ENCODE measurements at places on chromosomes 1 and 21.

- DNase-seq: no peak
Measured at GRCh38 chr21:42234041-42234440, 15.1 kb downstream of the ABCG1 start.

DNA sequence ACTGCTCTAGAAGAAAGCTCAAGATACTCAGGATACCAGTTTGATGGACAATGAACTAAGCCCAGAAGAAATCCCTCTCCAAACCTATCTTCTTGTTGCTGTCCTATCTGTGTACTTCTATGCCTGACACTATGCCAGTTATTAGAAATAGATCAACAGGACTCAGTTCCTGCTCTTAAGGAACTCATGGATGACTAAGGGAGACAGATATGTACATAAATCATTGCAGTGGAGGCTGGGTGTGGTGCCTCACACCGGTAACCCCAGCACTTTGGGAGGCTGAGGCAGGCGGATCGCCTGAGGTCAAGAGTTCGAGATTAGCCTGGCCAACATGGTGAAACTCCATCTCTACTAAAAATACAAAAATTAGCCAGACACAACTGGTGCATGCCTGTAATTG, 42.4 kb upstream of the AK4 start:
- no peak for DNase-seq

DNA sequence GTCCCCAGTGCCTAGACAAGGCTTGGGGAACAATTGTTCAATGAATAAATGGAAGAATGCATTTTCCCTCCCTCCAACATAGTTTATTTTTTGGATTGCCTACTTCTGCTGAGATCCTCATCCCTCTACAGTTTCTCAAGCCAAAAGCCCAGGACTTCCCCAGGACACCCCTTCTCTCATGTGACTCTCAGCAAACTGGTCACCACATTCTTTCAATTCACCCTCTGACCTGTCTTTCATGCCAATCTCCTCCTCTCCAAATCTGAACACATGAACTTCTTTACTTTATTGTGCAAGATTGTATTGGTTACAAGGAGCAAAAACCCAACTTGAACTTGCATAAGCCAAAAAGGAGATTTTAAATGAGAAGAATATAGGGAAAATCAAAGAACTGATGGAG, 103.2 kb upstream of the JUN start:
- DNase-seq: no peak

DNA sequence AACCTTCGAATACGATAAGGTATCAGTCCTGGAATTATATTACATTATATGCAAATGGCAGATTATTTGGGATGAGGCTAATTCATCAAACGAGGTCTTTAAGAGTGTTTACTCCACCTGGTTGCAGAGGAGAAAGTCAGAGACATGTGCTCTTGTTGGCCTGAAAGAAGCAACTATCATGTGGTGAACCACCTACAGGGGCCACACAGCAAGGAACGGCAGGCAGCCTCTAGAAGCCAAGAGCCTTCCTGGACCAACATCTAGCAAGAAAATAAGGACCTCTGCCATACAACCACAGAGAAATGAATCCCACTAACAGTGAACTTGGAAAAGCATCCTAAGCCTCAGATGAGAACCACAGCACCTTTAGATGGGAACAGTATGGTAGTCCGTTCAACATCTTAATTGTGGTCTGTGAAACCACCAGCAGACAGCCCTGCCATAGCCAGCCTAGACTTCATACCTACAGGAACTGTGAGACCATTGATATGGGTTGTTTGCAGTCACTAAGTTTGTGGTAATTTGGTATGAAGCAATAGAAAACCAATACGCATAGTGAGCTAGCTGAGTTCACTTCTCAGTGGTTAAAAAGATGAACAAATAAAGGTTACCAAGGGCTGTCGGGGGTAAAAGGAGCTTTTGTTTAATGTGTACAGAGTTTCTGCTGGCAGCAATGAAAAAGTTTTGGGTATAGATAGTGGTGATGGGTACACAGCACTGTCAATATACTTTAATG, 345.7 kb upstream of the RUNX1 start:
- DNase-seq: no peak

- DNase-seq: no peak
Measured at GRCh38 chr1:225866061-225866837, 15.9 kb downstream of the TMEM63A start.

GRCh38 chr1:224929335-224930237, at the start of gene DNAH14:
Gene DNAH14, plus strand, starts transcription at chr1:224929675. Its CDS starts 23,028 bp downstream, at chr1:224952703.
- DNase-seq: peak; percentile 94

- DNase-seq: no peak
Measured at GRCh38 chr1:33500547-33500946, 28.1 kb downstream of the ZSCAN20 start.

DNA sequence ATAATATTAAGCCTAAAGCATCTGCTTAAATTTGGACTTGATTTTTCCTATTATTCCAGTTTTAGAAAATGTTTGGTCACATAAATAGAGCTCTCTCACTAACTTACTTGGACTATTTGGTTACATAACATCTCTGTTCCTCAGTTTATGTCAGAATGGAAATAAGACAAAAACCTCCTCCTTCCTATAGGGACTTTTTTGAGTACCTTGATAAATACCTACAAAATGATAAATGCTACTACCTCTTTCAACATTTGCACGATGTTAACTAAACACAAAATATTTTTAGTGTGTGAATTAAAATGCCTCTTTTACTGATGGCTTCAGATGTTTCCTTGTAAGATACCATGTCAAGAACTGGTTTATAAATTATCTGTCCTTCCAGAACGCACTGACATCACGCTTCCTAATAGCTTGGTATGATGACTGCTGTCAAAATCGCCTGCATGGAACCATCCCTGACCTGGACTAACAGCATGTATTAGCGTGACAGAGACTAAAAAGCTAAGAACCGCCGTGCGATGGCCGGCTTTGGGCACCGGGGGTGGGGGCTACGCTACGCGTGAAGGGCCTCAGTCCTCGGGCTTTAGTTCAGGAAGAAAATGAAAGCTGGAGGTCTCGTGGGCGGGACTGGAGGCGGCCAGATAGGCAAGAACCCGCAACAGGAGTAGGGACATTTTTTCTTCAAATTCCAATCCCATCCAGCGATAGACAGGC, 133.2 kb upstream of the BARHL2 start:
- no peak for DNase-seq

DNA sequence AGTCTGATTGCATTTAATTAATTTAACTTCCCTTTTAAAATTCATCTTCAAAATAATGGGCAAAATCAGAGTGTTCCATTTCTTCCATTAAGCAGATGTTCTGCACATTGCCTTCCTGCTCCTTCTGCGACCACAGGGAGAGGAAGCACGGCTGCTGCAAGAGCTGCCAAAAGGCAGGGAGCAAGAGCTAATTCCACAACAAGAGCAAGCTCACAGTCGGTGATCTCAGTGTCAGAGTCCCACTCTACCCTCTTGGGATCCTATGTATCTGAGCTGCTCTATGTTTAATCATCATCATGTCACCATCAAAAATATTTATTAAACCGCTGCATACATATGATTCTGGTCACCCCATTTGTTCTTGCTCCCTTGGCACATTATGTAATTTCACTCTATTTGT, 255.3 kb upstream of the CAMK1G start:
- no peak for DNase-seq

GRCh38 chr1:208083715-208084085, 160.5 kb downstream of the PLXNA2 start:
- DNase-seq: no peak

GRCh38 chr1:108671143-108671542, 10.2 kb upstream of the HENMT1 start:
- no peak for DNase-seq

- no peak for DNase-seq
Measured at GRCh38 chr1:52970149-52970548, 43.1 kb downstream of the SCP2 start.

DNA sequence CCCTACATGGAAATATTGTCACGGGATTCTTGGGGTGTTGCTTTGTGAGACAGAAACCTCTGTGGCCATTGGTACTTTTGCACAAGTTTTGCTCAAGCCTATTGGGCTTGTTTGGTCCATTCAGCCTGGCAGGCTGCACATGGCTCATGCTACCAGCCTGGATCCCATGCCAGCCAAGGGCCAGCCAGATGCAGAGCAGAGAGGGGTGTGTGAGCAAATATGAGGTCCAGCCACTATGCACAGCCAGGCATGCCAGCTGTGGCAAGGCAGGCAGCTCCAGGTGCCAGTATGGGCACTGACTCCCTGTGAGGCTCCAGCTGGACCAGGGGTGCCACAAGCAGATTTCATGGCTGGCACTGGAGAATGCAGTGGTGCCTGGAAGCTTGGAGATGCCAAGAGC, 6.7 kb upstream of the CHD1L start:
- peak; percentile 92 for DNase-seq

- DNase-seq: peak; percentile 81
Measured at GRCh38 chr1:12618965-12619791, 1.2 kb upstream of the DHRS3 start.

- DNase-seq: no peak
Measured at GRCh38 chr1:159172614-159173291, 1.3 kb downstream of the CADM3 start.

DNA sequence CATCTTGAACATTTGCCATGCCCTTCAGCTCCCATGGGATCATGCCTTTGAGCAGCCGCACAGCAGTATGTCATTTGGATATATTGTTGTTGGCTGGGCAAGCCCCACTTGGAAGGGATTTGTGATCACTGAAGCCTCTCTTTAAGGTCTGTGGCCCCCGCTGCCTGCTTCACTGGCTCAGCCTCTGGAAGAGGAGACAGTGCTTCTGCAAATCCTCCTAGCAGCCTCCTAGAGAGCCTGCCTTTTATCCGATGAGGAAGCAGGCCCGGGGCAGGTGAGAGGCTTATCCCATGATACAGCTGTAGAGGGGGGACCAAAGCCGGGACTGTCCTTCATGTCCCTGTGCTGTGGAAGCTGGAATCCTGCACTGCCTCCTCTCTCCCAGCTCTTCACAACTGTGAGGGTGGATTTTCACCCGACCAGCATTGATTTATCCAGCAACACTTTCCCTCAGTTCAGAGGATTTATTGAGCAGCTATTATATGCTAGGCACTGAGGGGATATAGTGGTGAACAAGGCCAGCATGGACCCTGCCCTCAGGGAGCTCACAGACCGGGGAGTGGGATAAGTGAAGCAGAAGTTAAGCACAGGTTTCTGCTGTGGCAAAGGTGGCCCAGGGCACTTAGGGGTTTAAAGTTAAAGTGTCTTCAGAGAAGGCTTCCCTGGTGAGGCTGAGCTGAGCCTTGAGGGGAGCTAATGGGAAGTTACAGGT, 3.9 kb downstream of the TMEM61 start:
- no peak for DNase-seq

GRCh38 chr1:93671099-93671621, 10.5 kb downstream of the BCAR3 start:
- no peak for DNase-seq

DNA sequence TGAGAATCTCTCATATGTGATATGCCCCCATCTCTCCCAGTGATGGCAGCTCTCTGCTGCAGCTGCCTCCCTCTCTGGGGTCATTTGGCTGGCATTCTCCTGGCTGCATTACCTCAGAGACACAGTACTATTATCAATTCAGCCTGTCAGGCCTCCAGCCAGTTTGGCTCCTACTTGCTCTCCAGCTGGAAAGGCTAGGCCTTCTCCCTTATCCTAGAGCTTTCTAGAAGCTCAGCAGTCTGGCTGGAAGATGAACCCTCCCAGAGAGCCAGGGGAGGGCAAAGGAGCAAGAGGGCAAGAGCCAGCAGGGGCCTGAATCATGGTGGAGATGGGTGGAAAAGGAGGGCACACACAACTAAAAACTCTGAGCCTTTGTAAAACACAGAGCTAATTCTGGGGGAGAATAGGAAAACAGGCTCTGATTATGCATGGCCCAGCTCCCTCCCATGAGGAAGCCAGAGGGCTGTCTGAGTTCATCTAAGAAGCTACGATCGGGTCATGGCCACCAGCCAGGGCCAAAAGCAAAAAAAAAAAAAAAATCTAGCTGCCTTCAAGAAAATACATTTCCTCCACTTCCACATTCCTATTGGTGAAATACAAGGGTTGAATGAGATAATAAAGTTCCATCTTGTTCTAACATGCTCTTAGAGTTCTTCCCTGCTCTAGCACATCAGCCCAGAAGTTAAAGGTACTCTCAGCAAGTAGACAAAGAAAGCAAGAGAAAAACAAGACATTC, 8.8 kb downstream of the LAMB3 start:
- DNase-seq: peak; percentile 64

DNA sequence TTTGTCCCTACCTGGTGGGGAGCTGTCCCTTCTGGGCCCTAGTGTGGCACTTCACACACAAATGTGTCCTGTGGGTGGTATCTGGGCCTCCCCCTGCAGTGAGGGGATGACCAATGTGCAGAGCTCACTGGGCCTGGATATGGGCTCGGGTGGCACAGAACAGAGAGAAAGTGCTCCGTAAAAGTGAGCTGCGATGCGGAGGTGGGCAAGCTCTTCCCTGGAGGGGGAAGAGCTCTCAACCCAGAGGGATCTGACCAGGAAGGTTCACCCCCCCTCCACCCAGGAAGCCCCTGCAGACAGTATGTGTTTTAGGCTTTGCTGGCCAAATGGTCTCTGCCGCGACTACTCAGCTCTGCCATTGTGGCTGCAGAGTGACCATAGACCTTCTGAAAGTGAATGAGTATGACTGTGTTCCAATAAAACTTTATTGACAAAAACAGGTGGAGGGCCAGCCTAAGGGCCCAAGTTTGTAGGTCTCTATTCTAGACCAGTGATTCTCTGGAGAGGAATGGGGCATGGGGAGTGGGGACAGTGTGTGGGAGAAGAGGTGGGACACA, 8.6 kb upstream of the ITGB2 start:
- DNase-seq: no peak

DNA sequence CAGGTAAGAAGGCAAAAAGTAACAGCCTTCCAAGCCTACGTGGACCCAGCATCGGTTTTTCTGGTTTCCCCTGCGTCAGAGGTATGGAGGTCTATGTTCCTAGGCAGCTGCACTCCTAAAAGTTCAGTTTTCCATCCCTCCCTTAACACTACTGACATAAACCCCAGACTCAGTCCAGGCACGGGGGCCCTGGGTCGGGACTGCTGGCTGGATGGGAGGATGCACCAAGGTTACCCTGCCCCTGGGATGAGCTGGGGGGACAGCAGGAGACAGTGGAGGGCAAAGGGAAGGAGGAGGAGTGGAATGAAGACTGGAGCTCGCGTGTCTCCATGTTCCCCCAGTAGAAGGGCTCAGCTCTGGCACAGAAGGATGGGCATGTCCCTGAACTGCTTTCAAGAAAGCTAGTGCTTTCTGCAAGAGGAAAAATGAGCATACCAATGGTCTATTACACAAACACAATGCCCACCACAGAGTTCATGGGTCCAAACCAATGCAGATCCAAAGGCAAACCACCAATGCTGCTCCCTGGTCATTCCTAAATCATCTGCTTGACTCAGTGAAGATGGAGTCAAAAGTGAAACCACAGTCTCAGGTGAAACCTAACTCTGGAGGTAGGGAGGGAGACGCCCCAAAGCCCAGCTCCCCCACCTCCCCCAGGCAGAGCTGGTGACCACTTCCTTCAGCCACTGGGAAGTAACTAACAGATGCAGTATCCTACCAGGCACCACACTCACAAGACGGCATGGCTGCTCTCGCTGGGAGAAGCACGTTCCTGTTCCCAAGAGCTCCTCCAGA, 54.9 kb downstream of the CD46 start:
- no peak for DNase-seq

DNA sequence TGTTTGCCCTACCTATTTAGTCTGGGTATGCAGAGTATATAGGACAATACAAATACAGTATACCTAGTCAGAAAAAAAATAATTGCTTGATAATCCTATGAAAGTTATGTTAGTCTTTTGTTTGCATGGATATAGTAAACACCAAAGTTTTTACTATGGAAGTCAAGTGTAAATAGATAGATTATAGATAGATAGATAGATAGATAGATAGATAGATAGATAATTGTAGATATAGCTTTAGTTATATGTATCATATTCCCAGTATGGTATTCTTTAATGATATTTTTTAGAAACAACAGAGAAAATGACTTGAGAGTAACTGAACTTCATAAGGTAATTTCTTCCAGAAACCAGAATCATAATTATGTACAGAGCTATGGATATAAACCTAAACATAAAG, 158.2 kb downstream of the NCAM2 start:
- DNase-seq: no peak

Measured in left lobe of liver (tissue), 2 donors.